Activated CD4-positive, CD25-positive, alpha-beta regulatory T cell treated with anti-CD3 and anti-CD28 coated beads, Interleukin-2, amount 50 U/mL, for 72 hours (primary cell): ENCODE measurements at places on chromosomes 7 and 10.

- no peak for DNase-seq
These were observed 24.7 kb upstream of the MTPAP start for GRCh38 chr10:30373596-30374327.

DNA sequence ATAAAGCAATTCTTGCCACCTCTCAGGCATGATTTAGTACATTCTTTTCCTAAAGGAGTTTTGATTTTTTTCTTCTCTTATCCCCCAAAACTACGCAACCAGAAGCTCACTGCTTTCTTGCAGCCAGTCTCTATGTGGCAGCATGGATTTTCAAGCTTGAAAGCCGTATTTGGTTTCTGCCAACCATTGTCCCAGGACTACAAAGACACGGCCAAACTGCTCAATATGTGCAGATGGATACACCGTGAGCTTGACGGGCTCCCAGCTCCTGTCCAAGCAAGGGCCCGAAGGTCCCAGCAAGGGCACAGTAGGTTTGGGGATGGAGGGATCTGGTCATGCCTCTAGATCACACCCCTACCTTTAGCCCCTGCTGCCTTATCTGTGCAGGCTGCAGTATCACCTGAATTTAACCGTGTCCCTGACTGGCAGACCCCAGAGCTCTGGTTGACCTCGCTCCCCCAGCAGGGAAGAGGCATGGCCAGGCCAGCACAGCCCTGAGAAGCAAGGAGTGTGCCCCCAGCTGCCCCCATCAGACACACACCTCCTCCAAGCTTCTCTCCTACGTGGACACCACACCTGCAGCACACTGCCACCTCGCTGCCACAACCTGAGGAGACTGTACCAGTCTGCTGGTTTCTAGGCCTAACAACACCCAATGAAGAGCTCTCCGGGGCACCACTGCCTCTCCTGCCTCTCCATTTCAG is 86.8 kb downstream of the COBL start:
- DNase-seq: no peak

- no peak for DNase-seq
These were observed 14.6 kb upstream of the NPS start for GRCh38 chr10:127534496-127534895.

DNA sequence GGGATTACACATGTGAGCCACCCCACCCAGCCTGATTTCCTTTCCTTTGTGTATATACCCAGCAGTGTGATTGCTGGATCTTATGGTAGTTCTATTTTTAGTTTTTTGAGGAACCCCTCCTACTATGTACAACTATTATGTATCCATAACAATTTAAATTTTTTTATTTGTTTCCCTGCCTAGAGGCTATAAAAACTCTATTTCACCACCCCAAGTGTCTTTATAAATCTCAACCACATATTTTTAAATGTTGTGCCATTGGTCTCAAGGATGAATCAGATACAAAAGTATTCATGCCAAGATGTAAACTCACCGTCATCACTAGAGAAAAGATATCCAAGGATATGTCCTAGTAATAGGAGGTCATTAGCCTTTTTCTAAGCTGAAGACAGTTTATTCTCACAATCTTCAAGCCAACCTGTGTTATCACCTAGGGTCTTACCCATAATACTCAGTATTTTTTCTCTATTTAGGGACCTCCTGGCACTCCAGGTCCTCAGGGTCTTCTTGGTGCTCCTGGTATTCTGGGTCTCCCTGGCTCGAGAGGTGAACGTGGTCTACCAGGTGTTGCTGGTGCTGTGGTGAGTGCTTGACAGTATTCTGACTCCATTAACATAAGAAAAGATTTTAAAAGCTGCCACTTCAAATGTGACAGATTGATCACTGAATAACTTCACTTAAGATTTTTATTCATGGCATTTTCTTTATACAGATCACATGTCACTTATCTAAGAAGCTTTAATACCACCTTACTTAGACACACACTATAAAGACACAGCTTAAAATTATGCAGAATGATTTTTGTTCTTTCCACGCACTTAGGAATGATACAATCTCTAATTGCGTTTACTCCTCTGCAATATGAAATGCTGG is 29.4 kb downstream of the COL1A2 start:
- no peak for DNase-seq

GRCh38 chr10:127762925-127763324 is 25.9 kb downstream of the FOXI2 start:
- DNase-seq: no peak

DNA sequence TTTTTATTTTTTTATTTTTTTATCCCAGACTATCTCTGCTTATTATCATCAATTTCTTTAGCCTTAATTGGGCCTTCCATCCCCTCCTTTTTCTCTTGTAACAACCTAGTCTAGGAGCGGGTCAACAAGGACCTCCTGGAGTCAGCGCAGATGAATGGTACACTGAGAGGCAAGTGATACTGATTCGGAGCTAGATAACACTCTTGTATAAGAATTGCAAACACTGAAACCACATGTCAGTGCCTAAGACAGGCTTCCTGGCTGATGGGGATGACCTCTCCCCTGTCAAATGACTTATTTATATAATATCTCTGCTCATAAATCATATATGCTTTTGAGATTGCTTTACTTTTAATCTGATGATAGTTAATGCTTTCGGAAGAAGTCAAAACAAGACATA is 22.7 kb downstream of the BPGM start:
- no peak for DNase-seq

- no peak for DNase-seq
These were observed 127.9 kb upstream of the STK17A start for GRCh38 chr7:43454936-43455518.

DNA sequence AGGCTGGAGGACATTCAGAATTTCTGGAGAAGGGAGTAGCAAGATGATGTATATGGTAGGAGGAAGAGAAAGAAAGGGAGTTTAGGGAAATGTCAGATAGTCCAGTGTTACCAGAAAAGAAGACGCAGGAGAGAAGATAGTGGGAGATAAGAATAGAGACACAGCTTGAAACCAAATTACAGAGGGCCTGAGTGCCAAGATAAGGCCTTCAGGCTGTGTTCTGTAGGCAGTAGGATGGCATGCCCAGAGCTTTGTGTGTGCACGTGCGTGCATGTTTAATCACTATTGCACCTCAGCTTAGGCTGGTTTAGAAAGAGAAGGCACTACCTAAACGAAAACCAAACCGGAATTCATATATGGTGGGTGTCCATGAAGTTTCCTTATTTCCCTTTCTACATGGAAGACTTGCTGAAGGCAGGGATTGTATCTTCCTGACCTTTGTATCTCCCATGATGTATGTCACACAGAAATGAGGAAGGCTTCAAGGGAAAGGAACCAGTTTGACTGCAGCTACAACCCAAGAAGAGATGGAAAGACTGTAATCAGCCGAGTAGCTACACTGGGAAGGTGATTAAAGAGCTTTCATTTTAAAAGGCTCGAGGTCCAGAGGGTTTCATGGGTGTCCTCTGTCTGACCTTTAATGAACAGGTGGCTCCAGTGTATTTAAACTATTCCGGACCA is 35.8 kb upstream of the BHLHA15 start:
- no peak for DNase-seq

DNA sequence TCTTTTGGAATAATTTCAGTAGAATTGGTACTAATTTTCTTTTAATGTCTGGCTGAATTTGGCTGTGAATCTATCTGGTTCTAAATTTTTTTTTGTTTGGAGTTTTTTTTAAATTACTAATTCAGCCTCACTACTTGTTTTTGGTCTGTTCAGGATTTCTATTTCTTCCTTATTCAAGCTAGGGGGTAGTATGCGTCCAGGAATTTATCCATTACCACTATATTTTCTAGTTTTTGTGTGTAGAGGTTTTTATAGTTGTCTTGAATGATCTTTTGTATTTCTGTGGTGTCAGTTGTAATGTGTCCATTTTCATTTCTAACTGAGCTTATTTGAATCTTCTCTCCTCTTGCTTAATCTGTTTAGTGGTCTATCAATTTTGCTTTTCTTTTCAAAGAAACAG is 48.9 kb upstream of the ICA1 start:
- DNase-seq: no peak

DNA sequence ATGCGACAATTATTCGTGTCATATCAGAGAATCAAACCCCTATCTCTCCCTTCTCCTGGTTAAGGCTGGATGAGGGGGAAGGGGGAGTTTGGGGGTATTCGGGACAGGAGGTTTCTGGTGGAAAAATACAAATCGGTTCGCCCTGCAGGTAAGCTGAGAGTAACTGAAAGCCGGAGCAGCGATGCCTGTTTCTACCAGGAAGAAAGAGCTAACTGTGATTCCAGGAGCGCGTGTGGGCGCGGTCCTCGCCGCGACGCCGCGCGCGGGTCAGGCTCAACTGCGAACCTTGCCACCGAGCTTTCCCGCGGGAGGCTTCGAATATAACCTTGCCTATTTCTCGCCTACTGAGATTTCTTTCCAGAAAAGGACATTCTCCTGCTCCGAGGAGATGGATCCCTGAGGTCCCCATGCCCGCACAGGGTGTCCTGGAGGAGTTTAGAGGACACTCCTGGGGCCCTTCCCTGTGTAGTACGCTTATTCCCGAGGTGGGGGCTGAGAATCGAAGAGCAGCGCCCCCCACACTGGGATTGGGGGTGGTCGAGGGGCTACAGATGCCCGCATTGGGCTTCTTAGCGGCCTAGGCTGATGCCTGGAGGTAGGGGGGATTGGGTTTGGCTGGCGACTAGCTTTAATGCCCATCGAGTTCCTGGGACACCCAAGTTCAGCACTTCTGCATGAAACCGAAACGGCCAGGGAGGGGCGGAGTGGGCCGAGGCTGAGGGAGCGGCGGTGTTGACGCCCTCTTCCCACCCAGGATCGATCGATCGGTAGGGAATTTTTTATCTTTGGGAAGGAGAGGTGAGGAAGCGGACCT is 13.0 kb upstream of the DLX6 start:
- no peak for DNase-seq

DNA sequence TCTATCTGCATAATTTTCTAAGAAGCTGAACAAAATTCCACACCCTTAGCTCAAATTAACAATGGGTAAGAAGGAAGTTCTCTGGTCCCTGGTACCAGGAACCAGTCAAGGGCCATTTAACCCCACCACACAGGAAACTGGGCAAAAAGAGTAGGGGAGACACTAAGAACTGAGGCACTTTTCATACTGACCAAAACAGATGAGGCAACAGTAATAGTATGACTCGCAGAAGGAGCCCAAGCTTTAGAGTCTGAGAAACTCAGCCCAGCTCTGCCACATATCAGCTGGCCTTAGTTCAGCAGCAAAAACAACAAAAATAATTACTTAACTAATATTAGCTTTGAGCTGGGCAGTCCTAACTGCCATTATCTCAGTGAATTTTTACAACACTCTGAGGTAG is 221.2 kb downstream of the FAM107B start:
- DNase-seq: no peak

GRCh38 chr10:18303851-18304801 is 163.9 kb downstream of the CACNB2 start:
- no peak for DNase-seq
